NCI-H1436 treated with DMSO at 0.1 percent for 48 hours (cell line): ENCODE measurements at places on chromosomes 3 and 15.
A peak's percentile ranks its signal among the peaks of the same experiment; 100 is the strongest.

DNA sequence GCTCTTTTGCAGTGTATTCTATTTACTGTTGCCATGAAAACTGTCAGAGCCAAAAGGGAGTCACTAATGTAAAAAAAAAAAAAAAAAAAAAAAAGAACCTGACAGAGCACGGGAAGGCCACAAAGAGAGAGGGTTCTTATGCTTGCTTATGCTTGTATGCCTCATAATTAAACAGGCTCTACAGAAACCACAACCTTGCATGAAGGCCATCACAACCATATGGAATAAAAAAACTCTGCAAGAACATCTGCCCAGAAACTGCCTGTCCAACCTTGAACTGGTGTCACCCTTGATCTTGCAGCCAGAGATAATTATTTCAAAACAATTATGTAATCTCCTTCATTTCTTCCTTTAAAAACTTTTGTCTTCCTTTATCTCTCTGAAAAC lies 50.1 kb downstream of the CFAP20DC start:
- no peak for DNase-seq

DNA sequence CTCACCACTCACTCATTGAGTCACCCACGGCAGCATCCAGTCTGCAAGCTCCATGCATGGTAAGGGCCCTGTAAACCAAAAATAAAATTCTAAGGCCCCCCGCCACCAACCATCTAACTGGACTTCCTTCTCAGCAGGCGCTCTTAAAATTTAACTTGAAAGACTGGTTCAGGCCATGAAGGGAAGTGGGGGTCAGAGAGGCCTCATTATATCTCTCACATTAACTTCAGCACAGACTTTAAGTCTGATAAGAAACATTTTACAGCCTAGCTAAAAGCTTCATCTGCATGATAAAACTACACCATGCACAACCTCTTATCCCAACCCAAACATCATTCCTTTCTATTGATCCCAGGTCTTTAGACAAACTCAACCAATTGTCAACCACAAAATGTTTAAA lies 38.5 kb downstream of the FBLN2 start:
- no peak for DNase-seq

- no peak for DNase-seq
These were observed 226.6 kb upstream of the AZI2 start for GRCh38 chr3:28575100-28575745.

- DNase-seq, result no peak
These were observed 3.8 kb upstream of the ADPRH start for GRCh38 chr3:119575507-119575906.

DNA sequence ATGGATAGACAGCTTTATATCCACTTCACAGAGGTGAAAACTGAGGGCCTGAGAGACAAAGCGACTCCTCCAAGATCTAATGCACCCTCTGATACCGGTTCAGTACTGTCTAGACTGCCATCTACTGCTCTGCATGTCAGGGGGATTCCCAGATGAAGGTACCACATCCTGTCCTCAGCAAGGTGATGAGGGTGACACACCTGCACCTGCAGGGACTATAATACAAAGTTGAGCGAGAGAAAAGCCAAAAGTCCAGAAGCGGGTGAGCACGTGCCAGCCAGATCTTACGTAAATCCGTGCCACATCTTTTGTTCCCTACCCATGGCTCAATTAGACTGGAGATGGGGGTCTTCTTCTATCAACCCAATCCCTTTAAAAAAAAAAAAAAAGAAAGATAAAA lies 32.4 kb upstream of the HES1 start:
- no peak for DNase-seq

GRCh38 chr15:31523655-31524049 lies 197.0 kb downstream of the KLF13 start:
- no peak for DNase-seq

- no peak for DNase-seq
These were observed 52.5 kb upstream of the ZCWPW2 start for GRCh38 chr3:28295898-28296490.

GRCh38 chr3:67884345-67884744 lies 229.9 kb upstream of the SUCLG2 start:
- no peak for DNase-seq

- no peak for DNase-seq
These were observed 24.3 kb downstream of the SUSD5 start for GRCh38 chr3:33194303-33194702.

GRCh38 chr15:96347181-96348111 lies 16.9 kb downstream of the NR2F2 start:
- DNase-seq, result no peak

- DNase-seq, result no peak
These were observed 10.0 kb downstream of the TRPM1 start for GRCh38 chr15:31091481-31091880.

DNA sequence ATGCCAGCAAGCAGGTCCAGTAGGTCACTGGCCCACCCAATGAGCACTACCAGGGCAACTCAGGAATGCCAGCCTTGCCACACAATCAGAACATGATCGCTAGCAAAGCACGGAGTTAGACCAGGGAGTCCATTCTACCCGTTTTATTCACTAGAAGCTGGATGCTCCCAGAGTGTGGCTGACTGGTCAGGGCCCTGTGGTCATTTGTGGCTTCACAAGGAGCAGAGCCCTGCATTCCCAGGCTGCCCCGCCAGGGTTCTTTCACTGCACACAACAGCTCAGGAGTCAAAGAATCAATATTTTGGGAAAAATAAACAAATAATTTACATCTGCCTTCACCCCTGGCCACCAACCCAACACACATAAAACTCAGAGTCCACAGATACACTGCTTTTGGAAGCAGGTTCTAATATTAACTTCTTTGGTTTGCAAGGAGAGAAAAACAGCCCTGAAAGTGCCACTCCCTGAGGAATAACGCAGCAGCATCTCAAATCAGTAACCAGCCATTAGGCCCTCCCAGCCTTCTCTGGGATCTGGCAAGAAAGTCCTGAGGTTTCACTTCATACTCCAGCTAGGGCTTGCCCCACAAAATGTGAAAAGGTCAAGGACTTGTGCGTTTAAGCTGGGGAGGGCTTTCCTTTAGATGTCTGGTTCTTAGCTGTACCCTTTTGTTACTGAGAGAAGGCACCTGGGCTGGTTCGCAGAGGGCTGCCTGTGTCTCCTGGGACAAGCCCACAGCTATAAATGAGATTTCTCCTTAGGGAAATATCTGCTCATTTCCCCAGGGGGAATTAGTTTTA lies 16.0 kb downstream of the SIAH2 start:
- peak; percentile 55 for DNase-seq

DNA sequence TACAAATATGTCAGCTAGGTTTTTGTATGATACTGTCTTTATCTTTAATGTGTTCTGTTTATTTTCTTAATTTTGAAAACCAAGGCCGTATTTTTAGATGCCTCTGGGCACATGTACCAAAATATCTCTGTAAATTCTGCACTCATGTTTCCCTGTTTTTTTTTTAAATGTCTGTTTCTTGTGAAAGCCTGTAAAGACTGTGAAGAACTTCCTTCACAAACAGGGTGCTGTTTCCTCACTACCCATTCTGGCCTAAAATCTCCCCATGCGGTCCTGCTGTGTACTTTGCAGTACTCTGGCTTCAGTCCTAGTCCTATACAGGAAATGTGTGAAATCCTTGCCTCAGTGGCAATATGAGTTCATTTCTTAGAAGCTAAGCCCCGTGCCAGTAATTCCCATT lies 133.4 kb upstream of the ZBTB20 start:
- DNase-seq, result no peak

- DNase-seq, result no peak
These were observed 103.0 kb upstream of the TGFBR2 start for GRCh38 chr3:30503446-30503845.

- no peak for DNase-seq
These were observed 488.5 kb upstream of the MDFIC2 start for GRCh38 chr3:70800951-70801350.

- DNase-seq, result no peak
These were observed 29.8 kb downstream of the POMGNT2 start for GRCh38 chr3:43075904-43076661.

GRCh38 chr3:128282380-128283196 lies 129.3 kb downstream of the EEFSEC start:
- DNase-seq, result no peak

DNA sequence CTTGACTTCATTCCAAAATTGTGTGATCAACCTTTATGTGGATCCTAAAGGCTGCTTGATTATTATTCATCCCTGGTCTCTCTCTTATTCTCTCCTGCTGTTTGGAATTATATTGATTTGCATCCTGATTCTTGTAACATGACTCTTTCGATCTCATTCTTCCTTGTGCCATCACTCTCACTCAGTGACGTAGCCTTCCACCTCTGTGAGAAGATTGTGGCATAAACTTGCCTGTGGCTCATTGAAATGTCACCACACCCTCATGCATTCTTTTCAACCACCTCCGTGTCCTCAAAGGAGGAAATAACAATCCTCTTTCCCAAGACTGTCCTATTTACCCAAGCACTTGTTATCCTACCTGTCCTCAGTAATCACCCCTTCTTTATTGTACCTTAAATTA lies 41.3 kb upstream of the GCNT3 start:
- no peak for DNase-seq

DNA sequence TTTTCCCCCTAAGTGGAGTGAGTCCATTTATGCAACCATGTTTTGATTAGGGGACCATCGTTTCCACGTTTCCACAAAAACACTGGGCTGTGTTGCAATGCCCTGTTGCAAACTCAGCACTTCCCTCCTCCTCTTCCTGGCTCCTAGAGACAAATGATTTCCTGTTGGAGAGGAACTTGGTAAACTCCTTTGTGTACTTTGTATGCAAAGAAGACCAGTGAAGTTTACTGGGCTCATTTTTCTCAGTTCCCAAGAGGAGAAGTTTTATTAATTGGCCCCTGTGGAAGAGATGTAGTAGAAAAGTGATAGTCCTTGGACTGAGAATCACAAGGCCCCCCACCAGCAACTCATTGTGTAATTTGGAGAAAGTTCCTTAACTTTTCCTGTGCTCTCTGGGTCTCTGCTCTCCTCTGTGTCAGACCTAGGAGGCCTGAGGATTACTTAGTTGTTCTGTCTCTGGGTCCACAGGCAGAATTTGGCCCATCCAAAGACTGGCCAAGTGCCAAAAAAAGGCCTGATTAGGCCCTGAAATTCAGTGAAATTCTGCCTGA lies 95.0 kb downstream of the ATG7 start:
- no peak for DNase-seq

DNA sequence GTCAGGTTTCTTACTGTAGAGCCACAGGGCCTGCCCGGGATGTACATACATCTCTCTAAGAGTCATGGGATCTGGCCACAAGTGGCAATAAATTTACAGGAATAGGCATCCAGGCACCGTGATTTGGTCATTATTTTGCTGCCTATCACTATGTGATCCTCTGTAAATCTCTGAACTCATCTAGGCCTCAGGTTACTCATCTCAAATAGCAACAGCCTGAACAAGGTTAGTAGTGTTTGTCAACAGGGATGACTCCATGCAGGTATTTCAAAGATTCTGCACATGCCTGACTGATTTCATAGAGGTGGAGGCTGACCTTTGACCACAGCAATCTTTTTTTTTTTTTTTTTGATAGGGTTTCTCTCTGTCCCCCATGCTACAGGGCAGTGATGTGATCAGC lies 88.8 kb upstream of the TBL1XR1 start:
- no peak for DNase-seq

DNA sequence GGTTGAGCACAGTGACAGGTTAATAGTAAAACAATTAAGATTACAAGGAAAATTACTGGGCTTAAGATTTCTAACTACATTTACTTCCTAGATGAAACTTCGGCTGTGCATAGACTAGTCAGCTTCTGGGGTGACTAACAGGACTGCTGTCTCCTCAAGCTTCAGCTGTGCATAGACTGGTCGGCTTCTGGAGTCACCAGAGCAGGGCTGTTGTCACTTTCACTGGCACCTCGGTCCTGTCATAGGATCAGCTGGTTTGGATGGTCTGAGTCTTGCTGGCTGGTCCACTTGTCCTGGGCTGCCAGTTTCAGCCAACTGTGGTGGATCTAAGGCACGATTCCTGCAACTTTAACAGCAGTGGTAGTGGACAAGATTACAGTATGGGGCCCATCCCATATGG lies 23.9 kb upstream of the ACAD9 start:
- no peak for DNase-seq

DNA sequence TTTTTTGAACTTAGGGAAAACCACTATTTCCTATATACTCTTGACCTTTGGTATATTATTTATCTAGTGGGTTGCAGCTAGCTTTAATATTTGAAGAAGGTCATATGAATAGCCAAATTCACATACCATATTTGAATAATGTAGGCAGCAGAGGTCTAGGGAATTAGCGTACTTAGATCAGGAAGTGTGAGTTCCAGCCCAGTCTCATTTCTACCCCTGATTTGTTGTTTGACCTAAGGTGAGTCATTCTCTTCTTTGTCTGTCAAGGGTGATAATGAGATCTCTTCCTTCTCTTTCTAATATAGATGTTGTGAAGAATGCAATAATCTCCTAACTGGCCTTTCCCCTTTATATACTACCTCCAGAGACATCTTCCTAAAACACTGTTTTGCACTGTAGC lies 36.6 kb upstream of the ZPLD1 start:
- DNase-seq, result no peak

DNA sequence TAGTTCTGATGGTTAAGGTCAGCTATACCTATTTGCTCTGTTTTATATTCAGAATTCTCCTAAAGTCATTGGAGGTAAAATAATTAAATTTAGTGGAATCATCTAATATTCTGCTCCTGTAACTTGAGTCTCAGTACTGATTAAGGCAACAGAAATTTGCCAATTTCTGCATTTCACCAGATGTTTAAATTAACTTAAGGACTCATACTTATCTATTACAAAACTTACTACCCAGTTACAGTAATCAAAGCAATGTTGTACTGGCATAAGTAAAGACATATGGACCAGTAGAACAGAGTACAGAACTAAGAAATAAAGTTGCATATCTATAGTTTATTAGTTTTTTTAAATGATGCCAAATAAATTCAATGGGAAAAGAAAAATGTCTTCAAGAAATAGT lies 1043.8 kb downstream of the OTOL1 start:
- no peak for DNase-seq

- no peak for DNase-seq
These were observed 10.1 kb upstream of the FOXB1 start for GRCh38 chr15:59993950-59994401.

DNA sequence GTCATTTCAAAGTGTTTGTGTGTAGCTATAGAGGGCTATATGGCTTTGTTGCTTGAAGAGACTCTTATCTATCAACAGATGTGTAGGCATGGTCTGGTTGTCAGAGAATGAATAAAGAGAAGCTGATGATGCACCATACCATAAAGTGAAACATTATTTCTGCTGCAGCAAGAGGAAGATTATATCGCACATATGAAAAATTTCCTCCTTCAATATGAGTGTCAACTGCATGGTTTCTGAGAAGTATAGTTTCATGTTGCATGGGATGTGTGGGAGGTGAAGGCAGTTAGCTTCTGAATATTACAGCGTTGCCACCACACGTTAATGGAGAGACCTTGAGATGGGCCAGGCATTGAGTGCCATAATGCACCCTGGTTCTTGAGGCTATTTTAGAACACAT lies 217.9 kb downstream of the SATB1 start:
- no peak for DNase-seq

DNA sequence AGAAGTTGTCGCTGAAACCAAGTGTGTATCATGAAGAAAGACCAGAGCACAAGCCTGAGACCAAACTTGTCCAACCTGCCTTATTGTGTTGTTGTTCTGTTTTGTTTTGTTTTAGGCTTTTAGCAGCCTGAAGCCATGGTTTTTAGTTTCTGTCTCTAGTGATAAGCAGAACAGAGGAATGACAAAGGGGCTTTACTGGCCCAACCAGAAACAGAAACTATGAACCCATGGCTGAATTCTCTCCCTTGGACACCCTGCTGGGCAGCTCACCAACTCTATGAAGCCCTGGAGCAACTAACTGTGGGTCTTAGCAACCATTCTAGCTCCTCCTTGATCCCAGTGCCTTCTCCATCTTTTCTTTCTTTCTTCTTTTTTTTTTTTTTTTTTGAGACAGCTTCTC lies 30.3 kb downstream of the HCLS1 start:
- DNase-seq, result no peak
